ENCODE measurements at places on chromosomes 7 and 10. TPM values are rescaled to one million over a fixed set of nuclear protein-coding genes. Genes with fewer than 3 reads are reported as not detected.

DNA sequence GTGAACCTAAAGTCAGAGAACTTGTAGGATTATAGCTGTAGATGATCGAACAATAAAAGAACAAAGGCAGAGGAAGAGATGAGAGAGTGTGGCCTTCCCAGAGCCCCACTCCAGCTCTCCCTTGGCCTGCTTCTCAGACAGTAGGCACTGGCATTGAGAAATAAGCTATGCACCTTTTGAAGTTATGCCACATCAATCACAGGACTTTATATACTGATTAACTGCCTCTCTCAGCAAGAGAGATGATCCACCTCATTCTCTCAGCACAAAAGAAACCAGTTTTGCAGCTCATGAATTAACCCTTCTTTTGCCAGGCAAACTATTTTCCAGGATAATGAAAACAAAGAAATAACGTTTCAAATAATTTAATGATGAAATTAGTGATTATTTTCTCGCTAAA, 22.0 kb upstream of the CTTNBP2 start:
- no peak for DNase-seq

DNA sequence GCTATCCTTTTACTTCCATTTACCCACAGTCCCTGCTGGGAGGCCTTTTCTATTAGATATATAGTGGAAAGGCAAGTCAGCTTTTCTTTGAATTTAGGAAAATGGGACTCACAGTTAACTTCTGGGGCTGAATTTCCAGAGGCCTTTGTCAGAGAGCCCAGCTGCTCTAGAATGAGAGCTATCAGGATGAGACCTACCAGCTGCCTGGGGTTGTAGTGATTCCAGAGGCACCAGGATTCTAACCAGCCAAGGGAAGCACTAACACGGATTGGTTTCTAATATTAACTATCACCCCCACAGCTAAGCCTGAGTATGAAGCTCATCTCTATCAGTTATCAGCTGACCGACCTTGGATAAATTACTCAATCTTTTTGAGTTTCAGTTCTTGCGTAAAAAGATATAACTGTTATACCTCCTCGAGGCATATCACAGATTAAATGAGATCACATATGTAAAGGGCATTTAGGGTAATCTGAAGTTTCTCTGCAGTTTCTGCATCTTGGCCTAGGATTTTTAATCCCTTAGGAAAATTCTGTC, 56.6 kb upstream of the CALD1 start:
- no peak for DNase-seq

DNA sequence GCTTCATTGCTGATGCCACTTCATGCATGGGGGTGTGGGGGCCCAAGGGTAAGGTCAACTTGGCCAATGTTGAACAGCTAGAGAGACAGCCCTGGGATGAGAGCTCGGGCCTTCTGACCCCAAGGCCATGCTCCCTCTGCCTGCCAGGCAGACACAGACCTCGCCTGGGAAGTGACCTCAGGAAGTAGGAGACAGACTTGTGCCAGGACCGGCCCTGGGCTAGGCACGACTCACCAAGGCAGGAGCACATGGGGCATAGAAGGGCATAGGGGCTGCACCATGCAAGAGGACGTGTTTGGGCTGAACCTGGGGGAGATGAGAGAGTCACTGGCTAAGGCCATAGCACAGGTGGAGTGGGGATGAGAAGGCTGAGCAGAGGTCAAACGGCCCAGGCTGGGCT, 27.1 kb downstream of the ZCCHC24 start:
- no peak for DNase-seq

MYL10 gene
- not detected for total RNA-seq

C10orf105 gene
- 0.10 TPM for total RNA-seq

MET gene
- 62.1 TPM for total RNA-seq

MEOX2 gene
- 1.2 TPM for total RNA-seq

SFMBT2 gene
- total RNA-seq: 0.20 TPM

FAM25A gene
- not detected for total RNA-seq

PRKAR2B gene
- 3.7 TPM for total RNA-seq

DNA sequence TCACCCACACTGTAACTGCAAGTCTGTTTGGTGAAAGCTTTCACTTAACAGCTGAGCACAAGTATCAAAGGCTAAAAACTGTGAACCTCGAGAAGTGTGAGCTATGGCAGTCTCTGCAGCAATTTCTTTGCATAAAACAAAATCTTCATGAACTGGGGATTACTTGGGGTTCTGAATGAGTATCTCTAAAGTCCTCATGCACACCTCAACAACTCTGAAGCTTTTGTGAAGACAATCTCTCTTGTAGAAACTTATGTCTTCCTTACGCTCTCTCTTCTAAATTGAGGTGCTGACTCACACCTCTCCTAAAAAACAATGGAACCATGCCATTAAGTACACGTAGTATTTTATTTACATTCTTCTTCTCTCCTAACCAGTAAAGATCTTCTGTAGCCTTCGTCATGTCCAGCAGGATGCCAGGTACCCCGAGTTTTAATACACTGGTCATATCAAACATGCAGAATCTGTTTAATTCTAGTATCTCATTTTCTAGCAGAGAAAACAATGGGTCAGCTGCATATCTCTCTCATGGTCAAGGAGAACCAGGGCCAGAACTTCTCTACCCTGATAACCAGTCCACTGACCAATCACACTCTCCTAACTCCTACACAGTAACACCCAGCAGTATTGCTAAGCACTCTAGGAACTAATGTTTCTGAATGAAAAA, 76.9 kb downstream of the UBE2H start:
- DNase-seq: peak; percentile 41

PIP gene
- total RNA-seq: not detected

- DNase-seq: no peak
Observed at GRCh38 chr7:8109196-8110022, 140.8 kb downstream of the GLCCI1 start.

GRCh38 chr7:80128918-80129317, 5.7 kb upstream of the GNAI1 start:
- DNase-seq: no peak

NUB1 gene
- total RNA-seq: 54.4 TPM

GRCh38 chr10:46549171-46550075, 7.0 kb downstream of the GPRIN2 start:
- DNase-seq: no peak

TRIM74 gene
- not detected for total RNA-seq

DNA sequence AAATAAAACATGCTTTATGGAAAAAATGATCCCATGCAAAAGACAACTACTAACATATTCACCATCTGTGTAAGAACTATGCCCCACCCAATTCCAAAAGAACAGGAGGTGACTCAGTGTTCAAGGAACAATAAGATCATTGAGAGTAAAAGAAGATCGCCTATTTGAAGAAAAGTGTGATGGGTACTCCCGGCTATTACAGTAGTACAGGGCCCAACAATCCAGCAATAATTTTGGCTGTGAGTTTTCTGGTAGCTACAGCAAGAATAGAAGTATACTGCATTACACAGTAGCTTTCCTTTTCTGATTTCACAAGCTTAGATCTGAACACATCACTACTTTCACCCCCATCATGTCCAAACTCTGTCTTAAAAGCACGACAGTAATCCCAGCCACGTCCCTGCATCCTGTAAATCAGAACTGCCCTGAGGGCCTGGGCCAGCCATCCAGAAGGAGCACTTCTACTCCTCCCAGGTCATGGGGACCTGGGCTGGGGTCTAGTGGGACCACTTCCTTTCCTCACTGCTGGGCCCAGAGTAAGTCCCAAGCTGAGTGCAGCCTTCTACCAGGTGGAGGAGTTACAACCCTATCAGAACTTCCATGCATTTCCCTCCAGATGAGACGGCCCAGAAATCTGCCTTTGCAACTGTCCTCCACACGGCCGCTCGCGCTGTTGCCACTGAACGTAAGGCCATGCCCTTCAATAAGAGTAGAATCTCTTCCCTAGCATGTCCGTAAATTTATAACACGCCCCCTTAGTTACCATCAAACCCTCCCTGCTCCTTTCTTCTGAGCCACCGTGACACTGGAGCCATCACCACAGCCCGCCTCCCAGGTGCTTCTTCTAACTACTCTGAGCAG, 7.9 kb downstream of the ESYT2 start:
- DNase-seq: peak; percentile 91

Measured in RPMI7951 (cell line).